ENCODE measurements at places on chromosomes 13 and 19. TPM values are rescaled to one million over a fixed set of nuclear protein-coding genes. Genes with fewer than 3 reads are reported as not detected.

DNA sequence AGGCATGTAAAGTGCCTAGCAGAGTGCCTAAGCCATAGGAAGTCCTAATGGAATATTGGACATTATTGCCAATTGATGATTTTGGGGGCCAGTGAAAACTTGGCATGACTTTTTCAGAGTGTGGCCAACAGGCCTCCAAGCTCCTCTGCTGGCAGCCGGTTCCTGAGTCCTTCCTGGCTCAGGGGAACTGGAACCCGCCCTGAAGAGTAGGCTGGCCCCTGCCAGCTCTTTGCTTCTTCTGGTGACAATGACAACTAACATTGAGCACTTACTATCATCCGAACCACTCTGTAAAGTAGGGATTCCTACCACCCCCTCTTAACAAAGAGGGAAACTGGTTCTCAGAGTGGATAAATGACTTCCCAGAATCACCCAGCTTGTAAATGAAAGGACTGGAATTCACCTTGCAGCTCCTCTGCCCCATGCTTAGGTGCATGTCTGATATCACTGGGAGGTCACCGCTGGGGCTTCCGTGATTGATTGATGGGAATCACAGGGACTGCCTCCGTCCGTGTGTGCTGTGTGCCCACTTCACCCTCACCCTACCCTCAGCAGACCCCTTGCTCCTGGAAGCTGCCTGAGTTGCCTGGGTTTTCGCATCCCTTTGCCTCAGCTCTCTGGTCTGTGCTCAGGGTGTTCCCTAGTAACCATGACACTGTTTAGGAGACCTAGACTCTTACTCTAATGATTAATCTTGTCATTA lies 50.6 kb downstream of the TNFRSF19 start:
- DNase-seq = no peak

FOSB gene
- total RNA-seq = 0.98 TPM

LRRC63 gene
- 0.31 TPM for total RNA-seq

SPTBN4 gene
- total RNA-seq = 0.82 TPM

LAIR2 gene
- not detected for total RNA-seq

Data from kidney (tissue), 22 donors.